ENCODE measurements at places on chromosomes 12 and 14. TPM values are rescaled to one million over a fixed set of nuclear protein-coding genes. Genes with fewer than 3 reads are reported as not detected.

Gene SSPN
- 67.8 TPM for total RNA-seq

DNA sequence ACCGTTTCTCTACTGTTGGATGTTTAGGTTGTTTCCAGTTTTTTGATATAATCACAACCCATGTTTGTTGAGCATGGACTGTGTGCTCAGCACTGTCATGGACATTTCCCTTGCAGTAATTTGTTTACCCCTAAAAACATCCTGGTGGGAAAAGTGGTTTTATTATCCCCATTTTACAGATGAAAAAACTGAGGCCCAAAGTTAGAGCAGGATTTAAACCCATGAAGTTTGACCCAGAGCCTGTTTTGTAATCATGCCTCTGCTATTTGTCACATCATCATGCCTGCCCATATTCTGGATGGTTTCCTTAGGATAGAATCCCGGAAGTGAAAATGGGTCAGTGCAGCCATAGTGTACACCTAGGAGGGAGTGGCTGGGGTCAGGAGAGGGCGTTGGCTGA, 17.0 kb upstream of the LRP1-AS start:
- no peak for DNase-seq

GRCh38 chr12:57853864-57854556, 7.5 kb upstream of the CTDSP2 start:
- DNase-seq: no peak

DNA sequence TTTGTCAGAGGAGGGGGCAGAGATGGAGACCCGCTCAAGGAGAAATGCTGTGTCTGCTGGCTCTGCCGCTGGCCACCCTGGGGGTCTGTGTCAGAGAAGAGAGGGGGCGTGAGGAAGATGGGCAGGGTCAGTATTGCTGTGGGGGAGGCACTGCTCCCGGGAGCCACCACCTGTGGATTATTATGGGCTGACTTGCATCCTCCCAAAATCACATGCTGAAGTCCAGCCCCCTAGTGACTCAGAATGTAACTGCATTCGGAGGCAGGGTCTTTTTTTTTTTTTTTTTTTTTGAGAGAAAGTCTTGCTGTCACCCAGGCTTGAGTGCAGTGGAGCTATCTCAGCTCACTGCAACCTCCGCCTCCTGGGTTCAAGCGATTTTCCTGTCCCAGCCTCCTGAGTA, 12.3 kb downstream of the ABCD4 start:
- no peak for DNase-seq

GRCh38 chr12:23949348-23950209, at the start of gene SOX5:
Gene SOX5 (minus strand): TSS chr12:23949670. CDS start chr12:23949601, 69 bp downstream.
- no peak for DNase-seq

DNA sequence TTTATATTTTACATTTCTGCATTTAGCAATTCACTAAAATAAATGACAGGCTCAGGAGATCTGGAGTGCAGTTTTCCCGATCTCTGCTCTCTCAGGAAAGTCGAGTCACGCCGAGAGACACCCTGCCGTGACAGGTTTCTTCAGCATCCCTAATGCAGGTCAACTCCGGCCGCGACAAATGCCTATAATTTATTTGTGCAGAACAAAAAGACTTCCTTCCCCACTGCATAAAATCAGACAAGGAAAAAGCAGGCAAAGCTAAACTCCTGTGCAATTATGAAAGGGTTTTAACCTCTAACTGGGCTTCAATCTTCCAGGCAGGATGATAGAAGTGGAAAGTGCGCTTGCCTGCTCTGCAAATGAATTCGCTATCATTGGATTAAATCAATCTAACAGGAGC, 28.1 kb downstream of the SPRING1 start:
- DNase-seq: no peak

DNA sequence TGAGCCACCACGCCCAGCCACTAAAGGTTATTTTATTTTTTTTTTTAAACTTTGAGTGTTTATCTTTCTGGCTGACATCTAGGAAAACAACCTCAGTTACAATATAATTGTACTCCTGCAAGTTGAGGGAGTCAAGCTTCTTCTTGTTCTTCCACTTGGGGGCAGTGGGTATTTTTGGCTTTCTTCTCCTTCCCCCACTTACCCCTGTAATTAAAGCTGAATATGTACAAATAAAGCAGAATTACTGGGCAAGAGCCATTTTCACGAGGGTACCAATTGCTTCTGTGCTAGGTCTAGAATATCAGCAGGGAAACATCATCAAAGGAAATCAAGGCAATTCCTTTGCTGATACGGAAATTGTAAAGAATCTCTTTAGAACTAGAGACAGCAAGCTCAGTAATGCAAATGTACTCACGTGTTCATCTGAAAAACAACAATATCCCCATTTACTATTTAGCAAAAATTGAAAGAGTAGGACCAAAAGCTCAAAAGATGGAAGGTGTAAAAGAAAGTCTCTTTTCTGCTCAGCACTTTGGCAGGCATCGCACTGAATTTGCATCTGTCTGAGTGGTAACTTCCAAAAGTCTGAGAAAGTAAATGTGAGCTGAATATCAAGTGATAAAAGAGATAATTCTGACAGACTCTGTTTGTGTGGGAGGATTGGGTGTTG, 72.8 kb downstream of the TAOK3 start:
- DNase-seq: no peak

- no peak for DNase-seq
These were observed 203.8 kb downstream of the TSPAN9 start for GRCh38 chr12:3280967-3281366.

Gene SLC8B1
- total RNA-seq: 19.2 TPM

Gene MBIP
- 16.2 TPM for total RNA-seq

DNA sequence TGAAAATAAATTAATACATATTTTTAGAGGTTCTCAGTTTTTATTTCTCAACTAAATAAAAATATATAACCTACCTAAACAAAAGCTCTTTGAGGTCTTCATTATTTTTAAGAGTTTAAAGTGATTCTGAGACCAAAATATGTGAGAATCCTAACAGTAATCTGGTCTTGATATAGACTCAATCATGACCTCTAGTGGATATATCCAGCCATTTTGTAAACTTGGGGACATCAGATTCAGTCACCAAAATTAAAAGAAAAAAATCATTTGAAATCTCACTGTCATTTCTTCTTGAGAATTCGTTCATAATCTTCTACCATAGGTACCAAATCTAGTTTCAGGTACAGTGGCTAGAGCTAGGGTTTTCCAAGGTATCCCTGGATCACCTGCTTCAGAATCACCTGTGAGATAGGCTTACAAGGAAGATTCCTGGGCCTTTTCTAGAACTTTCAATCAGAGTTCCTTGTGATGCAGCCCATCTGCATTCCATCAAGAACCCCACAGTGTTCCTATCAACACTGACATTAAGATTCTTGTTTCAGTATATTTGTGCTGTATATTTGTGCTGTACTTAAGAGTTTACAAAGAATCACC, 214.9 kb downstream of the ADAMTS20 start:
- no peak for DNase-seq

DNA sequence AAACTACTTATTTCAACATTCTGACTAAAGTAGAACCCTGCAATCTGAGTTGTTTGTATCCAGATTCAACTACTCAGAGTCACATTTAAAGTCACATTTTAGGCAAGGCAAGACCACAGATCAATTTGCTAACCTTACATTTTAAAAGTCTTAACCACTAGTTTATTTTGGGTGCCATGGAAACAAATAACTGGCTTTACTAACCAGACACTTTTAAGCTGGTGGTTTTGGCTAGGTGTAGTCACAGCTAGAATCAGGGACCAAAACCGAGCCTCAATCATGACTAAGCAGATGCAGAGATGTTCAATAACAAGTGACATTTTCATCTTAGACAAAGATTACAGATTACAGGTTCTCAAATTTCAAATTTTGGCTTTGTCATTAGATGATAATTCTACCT, 115.3 kb downstream of the PDE6H start:
- DNase-seq: no peak

Gene NFYB
- 90.9 TPM for total RNA-seq

DNA sequence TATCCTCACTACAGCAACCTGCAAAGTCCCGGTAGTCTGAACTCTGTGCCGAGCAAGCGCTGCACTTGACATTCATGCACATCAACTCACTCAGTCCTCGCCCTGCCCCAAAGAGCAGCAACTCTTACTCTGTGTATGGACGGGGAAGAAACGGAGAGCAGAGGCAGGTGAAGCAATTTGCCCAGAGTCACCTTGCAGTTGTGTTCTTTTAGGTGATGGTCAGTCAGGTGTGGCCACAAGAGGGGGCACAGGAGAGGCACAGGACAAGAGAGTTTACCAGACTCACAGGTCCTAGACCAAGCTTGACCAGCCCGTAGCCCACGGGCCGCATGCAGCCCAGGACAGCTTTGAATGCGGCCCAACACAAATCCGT, 39.1 kb downstream of the TSPAN11 start:
- no peak for DNase-seq

Gene PTPRR
- 0.83 TPM for total RNA-seq
